Naive thymus-derived CD4-positive, alpha-beta T cell (primary cell): ENCODE measurements at places on chromosomes 3 and 15. TPM values are rescaled to one million over a fixed set of nuclear protein-coding genes. Genes with fewer than 3 reads are reported as not detected.

The SCG5 gene
- total RNA-seq: 0.79 TPM

DNA sequence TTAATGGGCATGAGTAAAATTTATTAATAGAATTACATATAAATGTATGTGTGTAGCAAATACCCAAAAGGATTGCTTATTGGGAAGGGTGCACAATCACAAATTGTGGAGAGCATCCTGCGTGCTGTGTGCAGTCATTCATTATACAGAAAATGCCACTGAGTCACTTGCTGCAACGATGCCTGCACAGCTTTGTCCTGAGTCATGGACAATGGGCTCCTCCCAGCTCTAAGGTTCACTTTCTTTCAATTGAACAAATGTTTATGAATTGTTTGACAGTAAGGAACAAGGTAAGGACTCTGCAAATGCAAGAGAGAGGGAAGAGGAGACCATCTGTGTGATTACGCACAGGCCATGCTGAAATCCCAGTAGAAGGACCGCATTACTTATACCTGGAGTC, 18.7 kb downstream of the CFAP161 start:
- no peak overlapping the region for H3K27ac ChIP-seq
- DNase-seq: no peak
- H3K36me3 ChIP-seq: no peaks in the 10 kb centered on the region

DNA sequence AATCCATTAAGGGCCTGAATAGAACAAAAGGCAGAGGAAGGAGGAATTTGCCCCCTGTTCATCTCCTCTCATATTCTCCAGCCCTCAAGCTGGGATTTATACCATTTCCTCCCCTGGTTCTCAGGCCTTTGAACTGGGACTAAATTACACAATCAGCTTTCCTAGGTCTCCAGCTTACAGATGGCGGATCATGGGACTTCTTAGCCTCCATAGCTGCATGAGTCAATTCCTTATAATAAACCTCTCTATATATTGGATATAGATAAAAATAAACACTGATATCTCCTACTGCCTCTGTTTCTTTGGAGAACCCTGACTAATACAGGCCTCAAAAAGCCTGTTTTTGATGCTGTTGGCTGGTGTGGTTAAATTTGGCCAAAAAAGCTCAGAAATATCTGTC, 84.5 kb upstream of the TMEM108 start:
- H3K27ac ChIP-seq: no peak overlapping the region
- H3K4me3 ChIP-seq: no peak overlapping the region
- DNase-seq: no peak
- no peaks in the 10 kb centered on the region for H3K36me3 ChIP-seq
- no peaks in the 10 kb centered on the region for H3K27me3 ChIP-seq
- no peaks in the 10 kb centered on the region for H3K4me1 ChIP-seq

The CPNE4 gene
- not detected for total RNA-seq

DNA sequence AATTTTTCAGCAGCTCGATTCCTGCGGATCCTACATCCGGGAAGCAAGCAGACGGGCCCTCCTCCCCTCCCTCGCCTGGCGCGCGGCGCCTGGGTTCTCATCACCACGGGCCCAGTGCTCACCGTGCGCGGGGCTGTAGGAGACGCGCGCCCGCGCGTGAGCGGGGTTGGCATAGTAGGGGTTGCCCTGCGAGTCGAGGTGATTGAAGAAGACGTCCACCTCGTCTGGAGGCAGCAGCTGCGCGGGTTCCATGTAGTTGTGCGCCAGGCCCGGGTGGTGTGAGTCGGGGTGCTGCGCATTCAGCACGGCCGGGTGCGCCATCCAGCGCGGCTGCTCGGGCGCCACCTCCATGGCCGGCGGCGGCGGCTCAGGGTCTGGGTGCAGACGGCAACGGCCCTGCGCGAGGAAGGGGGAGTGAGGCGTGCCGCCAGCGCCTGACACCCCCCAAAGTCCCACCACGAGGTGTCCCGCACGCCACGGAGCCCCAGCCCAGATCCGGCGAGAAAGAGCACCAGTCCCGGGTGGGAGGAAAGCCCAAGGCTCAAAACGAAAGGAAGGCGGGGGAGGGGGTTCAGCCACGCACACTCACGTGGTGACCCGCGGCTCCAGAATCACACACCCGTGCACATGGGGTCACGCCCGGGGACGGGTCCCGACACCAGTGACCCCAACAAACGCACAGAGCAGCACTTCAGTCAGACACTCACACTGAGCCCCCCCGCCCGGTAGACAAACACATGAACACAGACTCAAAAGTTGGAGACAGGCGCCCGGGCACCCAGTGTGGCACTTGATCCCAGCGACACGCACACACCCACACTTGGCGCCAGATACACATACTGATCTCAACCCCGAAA, 6.1 kb downstream of the GATA2 start:
- H3K36me3 ChIP-seq: no peaks in the 10 kb centered on the region
- no peak overlapping the region for H3K27ac ChIP-seq
- H3K4me3 ChIP-seq: peak overlapping the region; percentile 35
- no peak for DNase-seq
- peaks cover 16% of the 10 kb centered on the region for H3K27me3 ChIP-seq

GRCh38 chr15:47803767-47804166, 86.5 kb downstream of the SEMA6D start:
- no peaks in the 10 kb centered on the region for H3K36me3 ChIP-seq
- H3K27ac ChIP-seq: no peak overlapping the region
- no peak overlapping the region for H3K4me3 ChIP-seq
- no peak for DNase-seq
